Epithelial cell of esophagus (primary cell): ENCODE measurements at places on chromosomes 12 and 14.

GRCh38 chr14:19878029-19878642, 3.2 kb downstream of the OR4K2 start:
- peak; percentile 10 for DNase-seq

DNA sequence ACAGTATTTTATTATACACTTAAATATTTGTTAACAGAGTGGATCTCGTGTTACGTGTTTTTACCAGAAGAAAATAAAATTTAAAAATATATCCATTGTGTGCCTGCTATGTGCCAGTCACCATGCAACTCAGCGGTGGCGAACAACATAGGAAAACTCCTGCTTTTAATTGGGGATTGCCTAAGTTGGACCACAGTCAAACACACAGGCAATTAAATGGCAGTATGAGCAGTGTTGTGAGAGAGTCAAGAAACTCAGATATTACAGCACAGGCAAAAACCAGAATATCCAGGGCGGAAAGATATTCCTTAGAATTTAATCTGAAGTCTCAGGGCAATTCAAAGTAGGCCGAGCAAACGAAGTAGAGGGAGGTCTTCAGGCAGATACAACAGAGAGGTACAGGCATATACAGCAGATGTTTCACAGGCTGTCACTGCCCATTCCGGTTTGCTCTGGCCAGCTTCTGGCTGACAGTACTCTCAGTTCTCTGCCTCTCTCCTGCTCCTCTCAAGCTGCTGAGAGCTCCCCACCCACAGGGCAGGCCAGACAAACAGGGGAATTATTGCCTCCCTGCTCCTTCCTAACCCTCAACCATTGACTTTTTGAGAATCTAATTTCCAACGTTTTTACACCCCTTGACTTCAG, 540.2 kb upstream of the TMEM132C start:
- no peak for DNase-seq

DNA sequence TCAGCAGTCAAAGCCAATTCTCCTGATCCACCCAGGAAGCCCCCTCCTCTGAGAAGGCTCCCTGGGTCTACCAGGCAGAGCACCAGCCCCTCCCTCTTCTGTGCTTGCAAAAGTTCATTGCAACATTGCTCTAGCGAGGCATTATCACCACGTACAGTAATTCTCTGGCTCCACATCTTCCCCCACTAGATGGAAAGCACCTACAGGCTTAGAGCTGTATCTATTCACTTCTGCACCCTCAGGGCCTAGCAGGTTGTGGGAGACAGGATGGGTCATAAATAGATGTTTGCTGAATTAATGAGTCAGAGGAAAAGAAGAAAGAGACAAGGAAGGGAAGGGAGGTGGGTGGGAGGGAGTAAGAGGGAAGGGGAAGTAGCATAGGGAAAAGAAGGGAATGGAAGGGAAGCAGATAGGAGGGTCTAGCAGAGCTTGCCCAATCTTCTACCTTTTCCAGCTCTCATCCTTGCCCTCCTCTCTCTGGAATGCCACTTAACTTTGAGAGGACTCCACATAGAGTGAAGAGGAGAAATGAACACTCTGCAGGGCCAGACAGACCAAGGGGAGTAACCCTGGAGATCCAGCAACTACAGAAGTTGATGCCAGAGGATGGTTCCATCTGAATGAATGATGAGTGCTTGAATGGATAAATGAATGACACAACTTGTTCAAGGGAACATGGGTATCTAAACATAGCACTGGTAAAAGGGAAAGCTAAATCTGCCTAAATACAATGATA, 42.0 kb upstream of the NT5DC3 start:
- peak; percentile 88 for DNase-seq

- DNase-seq, result no peak
Measured at GRCh38 chr14:99424306-99424877, 56.3 kb downstream of the SETD3 start.

- DNase-seq, result no peak
Measured at GRCh38 chr14:103930051-103930604, 1.9 kb downstream of the TDRD9 start.

GRCh38 chr14:33134975-33135374, 196.3 kb downstream of the NPAS3 start:
- DNase-seq, result no peak

DNA sequence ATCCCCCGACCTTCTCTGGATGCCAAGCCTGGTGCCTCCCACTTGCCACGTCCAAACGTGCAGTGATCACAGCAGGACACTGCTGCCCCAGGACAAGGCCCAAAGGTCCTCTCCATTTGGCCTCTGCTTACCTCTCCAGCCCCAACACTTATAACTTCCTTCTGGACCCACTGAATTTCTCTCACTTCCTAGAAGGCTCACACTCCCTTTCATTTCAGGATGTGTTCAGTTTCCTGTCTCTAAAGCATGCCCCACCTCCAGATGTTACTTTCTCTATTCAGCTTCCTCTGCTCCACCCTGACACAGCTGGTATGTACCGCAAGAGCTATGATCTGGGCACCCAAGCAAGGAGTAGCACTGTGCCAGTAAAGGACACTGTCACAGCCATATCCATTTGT, 33.0 kb downstream of the CDKL1 start:
- peak; percentile 15 for DNase-seq

DNA sequence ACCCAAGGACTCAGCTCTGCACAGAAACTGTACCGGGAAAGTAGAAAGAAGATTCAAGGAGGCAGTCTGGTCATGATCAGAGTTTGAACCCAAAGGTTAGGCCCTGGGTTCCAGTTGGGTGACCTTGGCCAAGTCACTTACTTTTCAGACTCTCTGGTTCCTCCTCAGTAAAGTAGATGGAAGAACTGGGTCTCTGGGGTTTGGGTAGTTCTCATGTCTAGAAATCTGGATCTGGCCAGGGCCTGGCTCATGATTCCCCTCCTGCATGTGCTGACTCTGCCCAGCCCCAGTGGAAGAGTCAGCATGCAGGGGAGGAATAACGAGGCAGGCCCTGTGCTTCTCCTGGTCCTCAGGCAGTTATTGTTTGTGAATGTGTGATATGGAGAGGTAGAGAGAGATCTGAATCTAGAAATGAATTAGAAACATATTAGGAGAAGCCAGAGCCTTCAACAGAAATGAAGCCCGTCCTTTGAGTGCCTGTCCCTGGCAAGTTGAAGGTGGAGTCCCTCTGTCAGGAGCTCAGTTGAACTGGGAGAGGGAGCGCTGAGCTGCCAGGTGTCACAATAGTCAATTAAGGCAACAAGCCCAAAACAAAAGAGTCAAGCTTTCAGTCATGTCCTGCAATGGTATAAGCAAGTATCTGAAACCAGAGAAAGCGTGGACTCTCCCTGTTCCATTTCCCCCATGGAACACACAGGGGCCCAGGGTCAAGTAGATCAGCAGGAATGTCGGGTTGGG, 131.3 kb upstream of the HIF1A start:
- peak; percentile 71 for DNase-seq

DNA sequence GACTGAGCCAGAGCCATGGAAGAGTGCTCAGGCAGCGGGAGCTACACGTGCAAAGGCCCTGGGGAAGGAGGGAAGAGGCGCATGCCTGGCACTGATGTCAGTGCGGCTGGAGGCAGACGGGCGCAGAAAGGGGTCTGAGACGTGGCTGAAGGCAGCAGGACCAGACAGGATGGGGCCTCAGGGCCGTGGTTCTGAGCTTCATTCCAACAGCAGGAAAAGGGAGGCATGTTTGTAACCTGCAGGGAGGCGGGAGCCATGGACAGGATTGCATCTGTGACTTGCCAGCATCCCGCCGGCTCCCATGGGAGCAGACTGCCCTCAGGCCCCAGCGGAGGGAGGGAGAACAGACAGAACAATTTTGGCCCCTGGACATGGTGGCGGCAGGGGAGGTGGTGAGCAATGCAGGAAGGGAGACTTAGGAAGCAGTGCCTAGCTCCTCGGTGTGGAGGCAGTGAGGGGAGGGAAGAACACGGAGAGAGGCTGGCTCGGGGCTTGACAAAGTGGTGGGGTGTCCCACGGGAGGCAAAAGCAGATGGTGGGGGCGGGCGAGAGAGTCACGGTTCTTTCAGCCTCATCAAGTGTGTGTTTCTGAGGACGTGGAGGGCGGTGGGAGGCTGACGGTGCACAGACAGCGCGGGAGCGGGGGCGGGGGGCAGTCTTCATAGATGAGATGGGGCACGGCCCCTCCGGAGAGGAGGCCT, 33.3 kb upstream of the INF2 start:
- no peak for DNase-seq

- DNase-seq, result no peak
Measured at GRCh38 chr12:10372559-10372958, 17.3 kb downstream of the KLRK1 start.

DNA sequence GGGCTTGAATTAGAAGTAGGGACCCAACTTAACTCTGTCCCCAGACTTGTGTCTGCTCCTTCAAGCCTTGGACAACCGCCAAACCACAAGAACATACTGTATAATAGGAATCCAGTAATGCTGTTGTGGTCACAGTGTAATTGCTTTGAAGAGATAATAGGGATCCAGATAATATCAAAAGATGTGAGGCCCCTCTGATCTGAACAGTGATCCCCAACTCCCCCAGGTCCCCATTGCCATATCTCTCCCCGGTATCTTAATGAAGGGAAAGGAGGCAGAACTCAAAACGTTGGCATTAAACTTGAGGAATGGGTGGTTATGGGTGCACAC, 8.5 kb upstream of the PLEKHH1 start:
- DNase-seq, result peak; percentile 20

GRCh38 chr14:100603341-100604120, 16.3 kb upstream of the BEGAIN start:
- DNase-seq, result no peak

- no peak for DNase-seq
Measured at GRCh38 chr12:5280086-5280485, 151.8 kb upstream of the NTF3 start.

DNA sequence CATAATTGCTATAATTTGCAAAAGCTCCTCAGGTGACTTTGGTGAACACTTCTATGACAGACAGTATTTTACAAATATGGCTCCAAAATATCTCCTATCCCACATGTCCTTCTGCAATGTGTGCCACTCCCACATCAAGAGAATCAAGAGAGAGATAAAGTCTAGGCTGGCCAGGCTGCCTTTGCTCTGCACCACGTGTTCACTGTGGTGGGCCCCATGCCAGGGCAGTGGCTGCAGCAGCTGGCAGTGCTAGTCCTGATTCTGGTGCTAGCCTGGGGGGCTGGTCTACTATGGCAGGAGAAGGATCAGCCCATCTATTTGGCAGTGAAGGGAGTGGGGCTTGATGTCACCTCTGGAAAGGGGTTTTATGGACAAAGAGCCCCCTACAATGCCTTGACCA, 86.3 kb downstream of the DRAM1 start:
- DNase-seq, result no peak

GRCh38 chr14:104933746-104934733, 9.4 kb downstream of the PLD4 start:
- DNase-seq, result peak; percentile 24
